ENCODE measurements at places on chromosomes 5 and 9.

DNA sequence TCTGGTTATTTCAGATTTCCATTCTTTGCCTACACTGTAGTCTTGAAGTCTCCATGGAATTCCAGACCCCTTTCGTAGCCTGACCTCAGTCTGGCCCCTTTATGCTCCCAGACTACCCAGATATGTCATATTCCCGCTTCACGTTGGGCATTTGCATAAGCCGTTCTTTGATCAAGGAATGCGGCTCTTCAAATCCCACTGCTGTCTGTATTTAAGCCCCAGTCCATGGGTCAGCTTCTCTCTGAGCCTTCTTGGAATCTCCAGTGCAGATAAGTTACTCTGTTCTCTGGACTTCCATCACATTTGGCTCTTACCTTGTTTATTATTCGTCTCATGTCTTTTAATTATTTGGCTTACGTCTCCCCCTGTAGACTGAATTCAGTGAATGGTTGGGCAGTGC is 97.4 kb downstream of the PARP8 start:
- DNase-seq = no peak

DNA sequence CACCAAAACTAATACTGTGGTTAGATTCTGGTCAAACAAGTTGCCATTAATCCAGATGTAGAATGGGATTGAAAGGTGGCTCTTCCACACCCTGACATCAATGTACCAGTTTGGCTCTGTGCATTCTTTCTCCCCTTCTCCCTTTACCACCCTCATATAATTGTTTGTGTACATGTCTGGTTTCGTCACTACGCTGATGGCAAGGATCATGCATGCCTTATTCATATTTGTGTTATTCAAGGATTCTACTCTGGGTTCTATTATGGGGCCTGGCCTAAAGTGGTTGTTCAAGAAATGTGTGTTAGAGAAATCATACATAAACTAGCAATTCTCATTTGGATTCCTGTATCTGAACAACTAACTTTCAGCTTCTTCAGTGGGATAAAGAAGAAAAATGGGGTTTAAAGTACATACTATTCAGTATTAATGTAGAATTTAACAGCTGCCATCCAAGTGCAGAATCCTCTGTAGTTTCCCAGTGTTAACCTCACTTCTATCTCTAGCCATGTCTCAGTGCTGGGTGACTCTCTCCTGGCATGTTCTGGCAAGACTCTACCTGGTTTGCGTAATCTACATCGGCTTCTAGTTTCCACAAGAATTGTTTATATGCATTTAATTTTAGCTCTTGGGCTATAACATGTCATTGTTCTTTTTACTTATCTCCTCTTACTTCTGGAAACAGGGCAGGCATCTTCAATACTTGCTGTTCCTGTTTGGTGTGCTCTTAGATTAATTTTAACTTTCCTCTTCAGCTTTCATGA is 27.9 kb upstream of the CDKN2B start:
- no peak for DNase-seq

DNA sequence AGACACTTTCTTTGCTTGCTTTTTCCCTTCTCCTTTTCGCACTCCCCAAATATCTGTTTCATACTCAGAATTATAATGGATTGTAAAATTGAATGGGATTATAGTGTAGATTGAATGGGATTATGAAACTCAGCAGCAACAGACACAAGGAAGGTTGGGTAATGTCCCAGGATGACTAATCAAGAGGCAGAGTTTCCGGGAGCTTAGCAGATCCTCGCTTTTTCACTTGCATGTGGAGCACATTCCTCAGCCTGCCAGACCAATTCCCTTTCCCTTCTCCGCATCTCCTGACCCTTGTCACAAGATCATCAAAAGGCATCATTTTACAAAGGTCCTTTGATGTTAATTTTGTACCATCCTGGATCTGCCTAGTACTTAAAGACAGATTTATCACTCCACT is 55.1 kb upstream of the SLC1A1 start:
- DNase-seq = no peak

DNA sequence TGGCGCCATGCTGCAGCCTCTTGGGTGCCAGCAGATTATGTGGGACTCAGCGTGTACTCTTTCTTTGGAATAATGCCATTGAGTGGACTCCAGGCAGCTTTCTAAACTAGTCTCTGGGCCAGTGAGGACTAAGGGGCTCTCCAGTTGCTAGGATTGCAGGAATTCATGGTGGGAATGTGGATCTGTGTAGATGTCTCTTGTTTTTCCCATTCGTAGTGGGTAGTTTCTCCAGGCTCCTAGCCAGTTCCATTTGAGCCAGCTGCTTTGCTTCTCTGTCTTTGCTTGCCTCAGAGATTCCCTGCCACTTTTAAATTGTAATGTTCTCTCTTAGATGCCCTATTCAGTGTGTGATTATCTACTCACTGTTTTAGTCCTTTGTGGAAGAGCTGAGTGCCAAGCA is 42.6 kb downstream of the SLF1 start:
- no peak for DNase-seq

DNA sequence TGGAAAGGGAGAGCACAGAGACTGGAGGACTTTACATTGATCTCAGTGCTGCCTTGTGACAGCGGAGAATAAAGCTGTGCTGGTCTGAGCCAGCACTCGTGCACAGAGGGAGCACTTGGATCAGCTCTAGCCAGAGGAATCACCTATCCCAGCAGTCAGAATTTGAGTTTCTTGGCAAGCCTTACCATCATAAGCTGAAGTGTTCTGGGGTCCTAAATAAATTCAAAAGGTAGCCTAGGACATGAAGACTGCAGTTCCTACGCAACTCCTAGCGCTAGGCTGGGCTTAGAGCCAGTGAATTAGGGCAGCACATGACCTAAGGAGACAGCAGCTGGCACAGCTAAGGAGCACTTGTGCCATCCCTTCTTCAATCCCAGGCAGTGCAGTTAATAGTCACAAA is 119.5 kb downstream of the HMHB1 start:
- no peak for DNase-seq

DNA sequence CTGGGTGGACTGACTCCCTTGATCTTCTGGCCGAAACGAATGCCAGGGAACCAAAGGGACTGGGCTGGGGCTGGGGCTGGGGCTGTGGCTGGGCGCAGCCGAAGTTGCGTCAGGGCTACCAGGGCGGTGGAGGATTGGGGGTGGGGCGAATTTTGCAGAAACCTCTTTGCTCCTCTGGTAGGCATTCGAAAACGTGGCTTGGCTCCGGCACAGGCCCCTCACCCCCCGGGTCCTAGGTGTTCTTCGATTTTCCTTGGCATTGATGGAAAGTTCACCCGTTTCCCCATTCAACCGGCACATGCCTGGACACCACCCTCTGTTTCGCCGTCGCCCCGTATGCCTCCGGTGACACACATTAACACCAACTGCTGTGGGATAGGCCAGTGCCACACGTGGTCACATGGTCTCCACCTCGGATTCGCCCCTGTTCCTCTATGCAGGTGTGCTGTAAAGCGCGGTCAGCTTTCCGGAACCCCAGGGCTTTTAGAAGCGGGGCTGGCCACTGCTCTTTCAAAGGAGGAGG is 477.1 kb downstream of the SPATA31A7 start:
- no peak for DNase-seq

GRCh38 chr9:115008536-115009270 is 78.3 kb upstream of the TNFSF8 start:
- DNase-seq = no peak

- DNase-seq = no peak
Observed at GRCh38 chr5:80035839-80036238, 691 bp downstream of the THBS4 start.

DNA sequence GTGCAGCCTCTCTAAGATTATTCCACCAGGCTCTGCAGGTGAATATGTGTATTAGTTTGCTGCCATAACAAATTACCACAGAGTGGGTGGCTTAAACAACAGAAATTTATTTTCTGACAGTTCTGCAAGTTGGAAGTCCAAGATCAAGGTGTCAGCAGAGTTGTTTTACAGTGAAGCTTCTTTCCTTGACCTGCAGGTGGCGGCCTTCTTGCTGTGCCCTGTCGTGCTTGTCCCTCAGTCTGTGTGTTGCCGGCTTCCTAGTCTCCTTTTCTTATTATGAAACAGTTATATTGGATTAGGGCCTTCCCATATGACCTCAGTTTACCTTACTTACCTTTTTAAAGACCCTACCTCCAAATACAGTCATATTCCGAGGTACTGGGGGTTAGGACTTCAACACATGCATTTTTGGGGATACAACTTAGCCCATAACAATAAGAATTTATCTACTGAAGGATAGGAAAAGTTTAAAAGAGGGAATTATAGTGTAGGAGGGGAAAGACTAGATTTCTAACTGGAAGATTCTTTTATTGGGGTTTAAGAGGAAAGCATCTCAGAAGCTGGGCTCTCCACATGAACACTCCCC is 97.4 kb downstream of the OSTF1 start:
- DNase-seq = peak; percentile 52

GRCh38 chr5:107513337-107514085 is 157.2 kb downstream of the EFNA5 start:
- DNase-seq = no peak

DNA sequence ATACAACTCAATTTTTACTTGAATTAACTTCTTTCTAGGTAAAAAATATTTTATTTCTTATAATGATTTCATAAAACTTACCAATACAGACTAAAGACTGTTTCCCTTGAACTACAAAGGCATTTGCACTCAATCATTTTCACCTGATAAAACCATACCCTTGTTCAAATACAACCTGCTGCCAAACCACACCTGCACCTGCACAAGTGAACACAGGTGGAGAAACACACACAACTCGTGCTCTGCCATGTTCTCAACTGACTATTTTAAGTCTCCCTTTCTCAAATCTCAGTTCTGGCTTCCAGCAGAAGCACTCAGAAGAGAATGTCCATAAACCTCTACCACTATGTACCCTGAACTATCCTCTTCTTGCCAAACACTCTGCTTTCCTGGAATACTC is 1892.1 kb downstream of the MAT2B start:
- DNase-seq = no peak

- DNase-seq = no peak
Observed at GRCh38 chr9:78189461-78189860, 46.4 kb upstream of the CEP78 start.

DNA sequence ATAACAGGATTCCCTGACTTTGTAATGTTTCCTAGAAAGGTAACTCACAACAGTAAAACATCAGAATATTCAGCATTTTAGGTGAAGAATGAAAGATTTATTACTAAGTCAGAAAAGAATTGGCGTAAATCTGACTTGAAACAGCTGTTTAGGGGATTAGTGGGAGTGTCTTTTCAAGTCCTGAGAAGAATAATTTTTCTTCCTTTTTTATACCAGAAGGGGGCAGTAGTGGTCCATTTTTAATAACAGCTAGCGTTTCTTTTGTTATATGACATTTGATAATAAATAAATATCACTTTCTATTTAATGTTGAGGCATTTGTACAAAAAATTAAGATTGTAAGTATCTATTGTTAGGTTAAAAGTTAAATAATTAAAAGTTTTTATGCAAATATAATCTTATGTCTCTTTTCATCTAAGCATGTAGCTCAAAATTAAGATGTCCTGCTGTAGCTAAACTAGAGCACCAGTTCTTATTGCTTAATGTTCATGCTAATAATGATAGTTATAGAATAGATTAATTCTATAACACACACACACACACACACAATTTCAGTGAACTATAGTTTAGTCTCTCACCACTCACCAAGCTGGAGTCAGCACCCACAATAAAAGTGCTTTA is 258.7 kb upstream of the ARRDC3 start:
- no peak for DNase-seq

DNA sequence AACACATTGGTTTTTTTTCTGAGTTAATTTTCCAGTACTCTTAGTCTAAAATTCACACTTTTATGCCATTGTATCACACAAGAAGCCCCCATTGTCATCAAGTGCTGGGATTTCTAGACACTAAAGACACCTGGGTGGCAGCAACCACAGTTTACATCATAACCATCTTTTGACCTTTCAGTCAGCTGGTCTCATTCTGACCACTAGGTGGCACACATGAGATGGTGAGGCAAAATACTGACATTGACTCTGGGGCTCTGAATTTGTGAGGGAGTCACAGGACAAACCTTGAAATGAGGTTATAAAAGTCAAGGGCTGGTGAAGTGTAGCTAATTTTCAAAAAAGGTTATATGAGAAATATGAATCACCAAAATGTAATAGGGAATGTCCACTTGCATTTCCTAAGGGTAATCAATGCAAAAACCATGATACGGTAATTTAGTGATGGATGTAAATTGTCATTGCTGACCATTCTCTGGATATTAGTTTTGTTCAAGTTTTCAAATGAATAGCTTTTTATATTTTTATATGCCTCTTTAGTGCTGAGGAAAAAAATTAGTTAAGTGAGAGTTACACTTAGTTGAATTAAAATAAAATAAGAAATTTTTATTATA is 229.4 kb downstream of the DMAC1 start:
- DNase-seq = peak; percentile 29

- no peak for DNase-seq
Observed at GRCh38 chr5:57937025-57937424, 454.4 kb upstream of the ACTBL2 start.

DNA sequence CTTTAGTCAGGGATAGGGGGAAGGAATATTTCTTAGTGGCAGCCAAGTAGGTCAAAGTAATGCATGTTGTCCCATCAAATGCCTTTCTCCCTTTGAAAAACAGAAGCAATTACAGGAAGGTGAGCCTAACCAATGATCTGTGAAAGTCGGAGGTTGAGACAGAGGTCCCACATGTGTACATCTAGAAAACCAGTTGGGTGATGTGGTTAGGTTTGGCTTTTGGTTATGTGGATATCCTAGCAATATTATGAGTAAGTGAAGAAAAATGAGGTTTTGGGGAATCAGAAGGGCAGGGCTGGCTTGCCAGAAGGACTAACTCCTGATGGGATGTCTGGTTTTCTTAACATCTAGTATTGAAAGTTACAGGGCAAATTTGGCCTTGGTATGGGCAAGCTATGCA is 63.4 kb upstream of the PALM2AKAP2 start:
- DNase-seq = no peak

GRCh38 chr5:42274913-42275312 is 148.3 kb upstream of the GHR start:
- DNase-seq = no peak

DNA sequence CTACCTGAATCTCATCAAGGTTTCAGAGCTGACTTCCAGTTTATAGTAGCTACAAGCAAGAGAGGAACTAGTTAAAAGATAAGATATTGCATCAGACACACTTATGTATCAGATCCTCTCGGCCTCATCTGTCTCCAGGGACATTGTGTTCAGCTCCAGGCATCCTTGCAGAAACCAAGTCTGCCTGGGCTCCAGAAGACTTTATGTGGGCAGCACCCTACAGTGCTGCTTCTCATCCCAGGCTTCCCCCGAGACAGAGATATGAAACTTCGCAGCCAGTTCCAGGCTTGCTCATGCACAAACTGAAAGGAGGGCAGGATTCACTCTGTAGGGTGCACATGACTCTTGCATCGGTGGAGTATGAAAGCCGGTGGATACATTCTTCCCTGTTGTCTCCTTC is 33.9 kb upstream of the FOXB2 start:
- no peak for DNase-seq

DNA sequence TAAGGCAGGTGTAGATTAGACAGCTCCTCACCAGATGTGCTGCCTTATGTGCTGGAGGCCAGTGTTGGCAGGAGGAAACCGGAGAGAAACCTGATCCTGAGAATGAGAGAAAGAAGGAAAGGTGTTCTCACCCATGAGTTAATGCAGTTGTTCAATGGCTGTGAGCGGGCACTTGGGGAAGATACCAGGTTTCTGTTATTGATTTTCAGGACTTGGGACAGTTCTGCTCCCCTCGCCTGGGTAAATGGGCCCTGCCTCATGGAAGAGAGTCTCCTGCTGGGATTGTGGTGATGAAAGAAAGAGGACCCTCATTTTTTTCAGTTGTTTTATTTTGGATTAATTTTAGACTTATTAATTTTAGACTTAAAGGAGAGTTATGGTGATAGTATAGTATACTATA is 59.5 kb downstream of the EGFLAM start:
- DNase-seq = no peak
